ENCODE measurements at places on chromosomes 16 and 17.

DNA sequence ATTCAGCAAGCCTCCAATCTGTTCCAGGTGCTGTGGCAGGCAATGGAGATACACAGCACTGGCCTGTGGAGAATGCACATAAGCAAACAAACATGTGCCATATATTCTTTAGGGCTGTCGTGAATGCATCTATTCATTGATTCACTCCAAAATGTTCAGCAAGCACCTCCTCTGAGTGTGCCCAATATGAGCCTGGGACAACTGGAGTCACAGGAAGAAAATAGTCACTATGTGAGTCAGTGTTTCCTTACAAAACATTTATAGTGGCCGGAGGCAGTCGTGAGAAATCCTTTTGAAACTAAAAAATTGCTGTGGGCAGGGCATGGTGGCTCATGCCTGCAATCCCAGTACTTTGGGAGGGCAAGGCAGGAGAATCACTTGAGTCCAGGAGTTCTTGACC, 310.1 kb downstream of the CA10 start:
- no peak for DNase-seq

DNA sequence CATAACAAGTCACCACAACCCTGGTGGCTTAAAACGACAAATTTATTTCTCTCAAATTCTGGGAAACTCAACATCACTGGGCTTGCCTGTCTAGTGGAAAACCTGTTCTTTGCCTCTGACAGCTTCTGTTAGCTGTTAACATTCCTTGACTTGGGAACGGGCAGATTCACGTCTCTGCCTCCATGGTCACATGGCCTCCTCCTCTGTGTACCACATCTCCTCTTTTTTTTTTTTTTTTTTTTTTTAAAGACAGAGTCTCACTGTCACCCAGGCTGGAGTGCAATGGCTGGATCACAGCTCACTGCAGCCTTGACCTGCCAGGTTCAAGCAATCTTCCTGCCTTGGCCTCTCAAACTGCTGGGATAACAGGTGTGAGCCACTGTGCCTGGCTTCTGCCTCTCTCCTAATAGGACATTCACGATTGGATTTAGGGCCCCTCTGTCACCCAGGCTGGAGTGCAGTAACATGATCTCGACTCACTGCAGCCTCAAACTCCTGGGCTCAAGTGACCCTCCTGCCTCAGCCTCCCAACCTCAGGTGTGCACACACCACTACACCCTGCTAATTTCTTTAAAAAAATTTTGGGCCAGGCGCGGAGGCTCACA, 11.7 kb upstream of the LLGL1 start:
- DNase-seq, result no peak

- no peak for DNase-seq
Observed at GRCh38 chr16:85046931-85047866, 19.6 kb downstream of the KIAA0513 start.

- DNase-seq, result no peak
Observed at GRCh38 chr16:84427553-84427952, 59.2 kb downstream of the ATP2C2 start.

DNA sequence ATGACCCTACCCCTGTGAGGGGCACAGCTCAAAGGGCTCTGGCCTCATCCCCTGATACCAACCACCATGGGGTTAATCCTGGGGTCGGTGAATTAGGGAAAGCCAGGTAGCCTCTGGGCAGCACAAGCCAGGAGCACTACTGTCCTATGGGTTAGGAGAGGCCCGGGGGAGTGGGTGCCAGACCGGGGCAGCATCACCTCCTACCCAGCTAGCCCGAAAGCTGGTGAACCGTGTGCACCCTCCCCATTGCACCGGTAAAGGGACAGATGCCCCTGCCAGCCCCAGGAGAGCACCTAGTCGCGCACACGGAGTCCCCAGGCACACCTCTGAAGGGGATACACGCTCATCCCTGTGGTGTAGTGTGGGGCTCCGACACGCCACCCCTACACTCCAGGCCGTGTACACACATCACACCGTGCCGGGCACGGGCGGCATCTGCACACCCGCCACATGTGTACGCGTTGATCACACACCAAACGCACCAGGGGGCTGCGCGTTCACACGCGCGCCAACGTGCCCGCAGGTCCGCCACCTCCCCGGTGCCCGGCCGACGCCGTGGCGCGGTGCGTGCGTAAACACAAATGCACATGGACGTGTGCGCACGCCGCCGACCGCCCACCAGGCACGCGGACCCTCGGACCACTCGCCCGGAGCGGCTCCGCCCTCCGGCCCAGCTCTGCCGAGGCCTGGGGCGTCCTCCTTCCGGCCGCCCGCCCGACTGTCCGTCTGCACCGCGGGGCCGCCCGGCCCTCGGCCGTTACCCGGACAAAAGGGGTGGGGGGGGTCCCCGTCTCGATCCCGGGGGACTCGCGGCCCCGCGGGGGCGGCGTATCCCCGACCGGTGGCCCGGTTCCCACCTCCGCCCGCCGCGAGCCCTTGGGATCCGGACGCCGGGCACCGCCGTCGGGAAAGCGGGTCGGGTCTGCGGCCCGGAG, 785 bp downstream of the UBALD1 start:
- peak; percentile 35 for DNase-seq

DNA sequence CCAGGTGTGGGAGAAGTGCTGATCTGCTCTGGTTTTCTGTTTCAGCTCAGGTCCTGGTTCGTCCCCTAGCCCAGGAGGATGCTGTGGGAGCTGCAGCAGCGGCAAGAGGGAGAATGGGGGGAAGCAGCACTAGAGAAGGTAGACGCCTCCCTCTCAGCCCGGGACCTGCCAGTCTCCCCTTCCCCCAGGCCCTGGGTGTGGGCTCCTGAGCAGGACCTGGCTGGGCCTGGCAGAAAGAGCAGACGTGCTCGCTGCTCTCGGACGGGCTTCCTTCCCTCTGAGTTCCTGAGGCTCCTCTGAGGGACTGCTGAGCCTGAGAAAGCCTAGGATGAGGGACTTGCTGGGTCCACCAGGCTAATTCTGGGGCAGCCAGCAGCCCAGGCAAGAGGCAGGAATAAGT, 3.1 kb downstream of the PRCD start:
- DNase-seq, result no peak

- DNase-seq, result no peak
Observed at GRCh38 chr16:8880839-8881510, 1.2 kb upstream of the LITAFD start.

GRCh38 chr17:27354051-27354490, 60.2 kb downstream of the WSB1 start:
- no peak for DNase-seq

DNA sequence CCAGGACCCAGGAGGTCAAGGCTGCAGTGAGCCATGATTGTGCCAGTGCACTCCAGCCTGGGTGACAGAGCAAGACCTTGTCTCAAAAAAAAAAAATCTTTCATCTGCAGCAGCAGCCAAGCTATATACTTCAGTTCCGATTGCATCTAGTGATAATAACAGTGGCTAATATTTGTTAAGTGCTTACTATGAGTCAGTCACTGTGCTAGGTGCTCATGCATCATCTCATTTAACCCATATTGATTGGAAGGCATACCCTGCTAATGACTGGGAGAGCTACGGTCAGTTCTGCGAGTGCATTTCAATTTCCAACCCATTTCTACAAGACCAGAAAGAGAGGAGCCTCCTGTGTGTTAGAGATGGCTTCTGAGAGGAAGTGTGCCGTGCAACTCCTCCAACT, 7.7 kb upstream of the TUBG2 start:
- DNase-seq, result no peak

GRCh38 chr17:7063518-7064094, 16.4 kb downstream of the CLEC10A start:
- DNase-seq, result no peak

DNA sequence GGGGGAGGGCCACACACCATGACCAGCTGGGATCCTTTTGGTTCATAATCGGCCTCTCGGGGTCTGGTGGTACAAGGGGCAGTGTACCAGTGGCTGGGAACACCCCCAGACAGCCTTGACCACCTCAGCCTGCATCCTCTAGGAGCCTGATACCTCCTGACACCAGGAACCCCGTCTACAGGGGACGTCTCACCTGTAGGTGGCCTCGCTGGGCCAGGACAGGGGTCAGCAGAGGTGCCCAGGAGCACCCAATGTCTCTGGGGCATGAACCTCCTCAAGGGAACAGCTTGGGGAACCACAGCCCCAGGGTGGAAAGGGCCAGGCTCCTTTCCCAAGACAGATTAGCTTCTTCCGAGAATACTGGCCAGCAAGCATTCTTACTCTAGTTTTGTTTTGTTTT, 2.5 kb upstream of the METRNL start:
- no peak for DNase-seq

DNA sequence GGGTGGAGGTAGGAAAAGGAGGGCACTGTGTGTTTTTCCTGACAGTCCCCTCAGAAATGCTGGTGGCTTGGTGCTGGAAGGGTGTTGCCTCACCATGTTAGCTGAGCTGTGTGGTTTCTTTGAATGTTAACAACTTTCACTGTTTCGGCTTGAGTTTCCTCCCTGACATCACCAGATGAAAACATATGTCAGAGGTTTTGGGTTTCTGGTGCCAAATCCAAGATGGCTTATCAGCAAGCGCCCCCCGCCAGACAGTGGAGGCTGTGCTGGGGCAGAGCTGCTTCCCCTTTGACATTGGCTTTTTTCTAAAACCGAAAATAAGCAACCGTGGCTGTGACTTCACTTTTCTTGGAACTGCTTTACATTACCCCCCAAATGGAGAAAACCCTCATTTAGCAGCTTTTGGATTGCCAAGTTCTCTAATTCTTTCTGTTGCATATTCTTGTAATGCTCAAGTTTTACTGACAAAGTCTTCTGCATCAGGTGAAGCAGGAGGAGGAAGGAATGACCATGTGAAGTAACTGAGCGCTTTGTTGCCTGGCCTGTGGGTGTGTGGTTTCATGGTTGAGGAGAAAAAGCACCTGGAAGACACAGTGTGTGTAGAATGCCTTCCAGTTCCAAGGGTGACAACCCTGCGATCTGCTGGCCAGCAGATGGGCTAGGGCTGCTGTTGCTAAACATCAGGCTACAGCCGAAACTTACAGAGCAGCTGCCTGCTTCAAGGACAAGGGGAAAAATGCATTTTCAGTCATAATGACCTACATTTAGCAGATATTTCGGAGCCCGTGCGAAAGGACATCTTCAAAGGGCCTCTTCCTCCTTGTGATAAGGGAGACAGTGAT, 9.7 kb downstream of the RMI2 start:
- DNase-seq, result peak; percentile 69

DNA sequence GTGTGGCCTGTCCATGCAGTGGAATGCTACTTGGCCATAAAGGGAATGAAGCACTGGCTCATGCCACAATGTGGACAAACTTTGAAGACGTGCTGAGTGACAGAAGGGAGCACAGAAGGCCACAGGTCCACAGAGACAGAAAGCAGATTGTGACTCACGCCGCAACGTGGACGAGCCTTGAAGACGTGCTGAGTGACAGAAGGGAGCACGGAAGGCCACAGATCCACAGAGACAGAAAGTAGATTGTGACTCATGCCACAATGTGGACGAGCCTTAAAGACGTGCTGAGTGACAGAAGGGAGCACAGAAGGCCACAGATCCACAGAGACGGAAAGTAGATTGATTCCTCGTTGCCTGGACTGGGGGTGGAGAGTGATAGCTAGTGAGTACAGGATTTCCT, 19.2 kb downstream of the ZC3H18 start:
- DNase-seq, result no peak

GRCh38 chr17:77717941-77718668, 240.4 kb upstream of the TNRC6C start:
- no peak for DNase-seq

DNA sequence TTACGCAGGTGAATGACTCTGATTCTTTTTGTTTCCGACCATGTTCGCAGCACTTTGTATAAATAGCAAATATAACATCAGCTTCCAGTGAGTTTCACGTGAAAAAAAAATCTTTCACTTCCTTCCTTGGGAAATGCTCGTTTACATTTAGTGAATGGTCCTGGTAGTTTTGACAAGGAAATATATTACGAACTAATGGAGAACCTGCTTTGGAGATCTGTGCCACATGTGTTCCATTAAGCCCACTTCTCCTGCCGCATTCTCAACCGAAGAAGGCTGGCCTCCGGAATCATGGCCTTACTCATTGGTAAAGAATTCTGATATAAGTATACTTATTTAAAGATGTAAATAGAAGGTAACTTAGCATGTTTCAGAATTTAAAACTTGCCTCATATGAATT, 3.6 kb downstream of the CRAMP1 start:
- no peak for DNase-seq

DNA sequence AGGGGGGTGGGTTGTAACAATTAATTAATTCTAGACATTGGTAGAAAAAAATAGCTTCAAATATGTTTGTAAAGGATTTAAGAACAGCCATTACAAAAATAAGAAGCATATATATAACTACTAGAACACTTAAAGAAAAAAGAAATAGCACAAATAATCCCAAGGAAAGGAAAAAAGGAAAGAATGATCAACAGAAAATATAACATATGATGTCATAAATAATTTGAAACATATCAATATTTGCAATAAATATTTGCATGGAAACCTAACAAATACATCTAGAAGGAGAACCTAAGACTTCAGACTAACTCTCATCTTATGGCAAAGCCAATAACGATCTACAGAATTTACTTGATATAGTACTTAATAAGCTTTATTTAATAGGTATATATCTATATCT, 28.9 kb downstream of the CDYL2 start:
- no peak for DNase-seq

GRCh38 chr17:7178973-7179316, 225 bp downstream of the ASGR1 start:
- no peak for DNase-seq

DNA sequence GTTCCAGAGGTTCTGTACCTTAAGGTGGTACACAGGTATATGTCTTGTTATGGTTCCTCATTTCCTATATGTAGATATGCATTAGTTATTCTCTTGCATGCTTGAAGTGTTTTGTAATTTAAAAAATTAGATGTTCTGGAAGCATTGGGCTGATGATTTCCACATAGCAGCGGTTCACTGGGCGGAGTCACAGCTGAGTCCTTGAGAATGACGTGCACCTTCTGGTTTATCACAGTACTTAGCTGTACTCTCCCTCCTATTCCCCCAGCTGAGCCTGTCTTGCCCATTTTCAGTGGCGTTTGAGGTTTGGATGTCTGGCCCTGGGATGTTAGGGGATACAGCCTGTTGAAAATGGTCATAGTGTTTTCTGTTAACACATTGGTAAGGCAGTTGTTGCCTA, 327.1 kb downstream of the SNX29 start:
- no peak for DNase-seq

GRCh38 chr17:28071891-28072606, 29.6 kb downstream of the NLK start:
- DNase-seq, result no peak

- DNase-seq, result no peak
Observed at GRCh38 chr17:19287651-19288050, 50.5 kb downstream of the EPN2 start.

- no peak for DNase-seq
Observed at GRCh38 chr16:104355-104754, 26.3 kb downstream of the MPG start.

- DNase-seq, result no peak
Observed at GRCh38 chr17:40073454-40074174, 10.8 kb downstream of the THRA start.

- DNase-seq, result no peak
Observed at GRCh38 chr17:27810211-27810901, 10.0 kb upstream of the NOS2 start.

DNA sequence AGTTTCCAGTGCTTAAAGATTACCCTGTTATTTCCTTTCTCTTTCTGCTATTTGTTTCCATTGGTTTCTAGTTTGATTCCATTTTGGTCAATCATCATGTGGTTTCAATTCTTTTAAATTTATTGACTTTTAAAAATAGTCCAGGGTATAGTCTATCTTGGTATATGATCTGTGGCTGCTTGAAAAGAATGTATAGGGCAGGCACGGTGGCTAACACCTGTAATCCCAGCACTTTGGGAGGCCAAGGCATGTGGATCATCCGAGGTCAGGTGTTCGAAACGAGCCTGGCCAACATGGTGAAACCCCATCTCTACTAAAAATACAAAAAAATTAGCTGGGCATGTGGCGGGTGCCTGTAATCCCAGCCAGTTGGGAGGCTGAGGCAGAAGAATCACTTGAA, 34.5 kb upstream of the NACA2 start:
- DNase-seq, result no peak

Data from activated T-cell treated with anti-CD3 and anti-CD28 coated beads for 24 hours (primary cell).